A172 (cell line): ENCODE measurements at places on chromosomes 3 and 15.

DNA sequence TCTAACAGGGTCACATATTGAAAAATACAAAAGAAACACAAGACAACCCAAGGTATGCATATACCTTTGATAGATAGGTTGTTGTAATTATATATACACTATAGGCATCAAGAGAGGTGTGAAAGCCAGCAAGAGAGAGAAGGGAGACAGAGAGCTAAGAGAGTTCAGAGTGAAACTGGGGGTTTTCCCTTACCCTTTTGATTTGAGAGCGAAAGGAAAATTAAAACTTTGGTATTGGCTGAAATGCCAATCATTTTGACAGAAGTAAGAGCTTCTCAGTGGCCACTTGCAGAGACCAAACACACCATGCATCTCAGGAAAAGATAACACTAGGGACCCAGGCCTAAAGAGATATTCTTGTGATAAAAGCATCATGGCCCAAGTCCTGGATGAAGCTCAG is 183.6 kb downstream of the SHOX2 start:
- no peak for DNase-seq

- DNase-seq = no peak
These were observed 86.6 kb downstream of the NR2F2 start for GRCh38 chr15:96416934-96417759.

DNA sequence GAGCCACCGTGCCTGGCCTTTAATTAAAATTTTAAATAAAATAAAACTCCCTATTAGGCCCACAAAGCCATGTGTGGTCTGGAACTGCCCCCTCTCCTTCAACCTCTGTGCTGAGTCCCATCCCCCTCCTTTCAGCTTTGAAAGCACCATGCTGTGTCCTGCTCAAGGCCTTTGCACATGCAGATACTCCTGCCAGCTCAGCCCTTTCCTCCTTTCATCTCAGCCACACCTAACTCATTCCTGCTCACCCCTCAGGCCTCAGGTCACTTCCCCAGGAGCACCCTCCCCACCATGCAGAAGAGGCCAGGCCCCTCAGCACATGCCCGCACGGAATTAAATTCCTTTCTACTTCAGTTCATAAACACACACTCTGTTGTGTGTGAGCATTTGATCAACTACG is 28.1 kb downstream of the ATRIP start:
- DNase-seq = no peak

DNA sequence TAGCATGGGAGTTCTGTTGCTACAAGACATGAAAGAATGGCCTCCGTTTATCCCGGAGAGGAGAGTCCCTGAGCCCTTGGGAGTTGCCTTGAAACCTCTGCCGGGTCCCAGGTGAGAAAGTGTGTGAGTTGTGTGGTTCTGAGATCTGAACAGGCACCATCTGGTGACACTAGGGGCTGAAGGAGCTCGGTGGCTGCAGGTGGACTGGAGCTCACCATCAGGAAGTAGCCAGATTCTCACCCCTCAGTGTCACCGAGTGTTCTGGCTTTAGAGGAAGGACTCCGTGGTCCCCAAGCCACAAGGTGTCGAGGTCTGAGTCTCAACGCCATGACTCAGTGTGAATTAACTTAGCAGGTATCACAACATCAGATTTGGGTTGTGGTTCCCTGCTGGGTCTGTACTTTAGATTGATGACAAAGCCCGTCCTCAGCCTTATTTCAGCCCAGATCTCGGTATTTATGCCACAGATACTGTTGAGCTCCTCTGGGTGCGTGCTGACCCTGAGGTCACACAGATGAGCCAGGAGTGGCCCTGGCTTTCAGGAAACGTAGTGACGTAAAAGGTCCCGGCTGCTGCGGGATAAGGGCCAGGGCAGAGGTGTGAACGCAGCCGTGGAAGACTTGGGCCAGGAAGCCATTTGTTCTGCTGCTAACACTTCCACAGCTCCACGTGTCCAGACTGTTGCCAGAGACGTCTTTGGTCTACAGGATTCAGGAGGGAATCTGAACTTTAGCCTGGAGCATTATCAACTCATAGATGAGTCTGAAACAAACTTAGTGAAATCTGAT is 54.4 kb downstream of the PGPEP1L start:
- DNase-seq = no peak

- DNase-seq = no peak
These were observed 57.9 kb downstream of the STAG1 start for GRCh38 chr3:136694321-136694720.

GRCh38 chr15:73930371-73930770 is 4.1 kb downstream of the LOXL1 start:
- peak; percentile 58 for DNase-seq

- no peak for DNase-seq
These were observed 19.1 kb downstream of the FAM81A start for GRCh38 chr15:59457103-59457502.

GRCh38 chr15:64310036-64310435 is 45.9 kb downstream of the CSNK1G1 start:
- DNase-seq = no peak

GRCh38 chr3:57434041-57434440 is 110.1 kb downstream of the DNAH12 start:
- DNase-seq = peak; percentile 22

GRCh38 chr3:14549256-14549919 is 9.2 kb upstream of the GRIP2 start:
- DNase-seq = no peak

- no peak for DNase-seq
These were observed 150.7 kb downstream of the OPA1 start for GRCh38 chr3:193743702-193744047.

DNA sequence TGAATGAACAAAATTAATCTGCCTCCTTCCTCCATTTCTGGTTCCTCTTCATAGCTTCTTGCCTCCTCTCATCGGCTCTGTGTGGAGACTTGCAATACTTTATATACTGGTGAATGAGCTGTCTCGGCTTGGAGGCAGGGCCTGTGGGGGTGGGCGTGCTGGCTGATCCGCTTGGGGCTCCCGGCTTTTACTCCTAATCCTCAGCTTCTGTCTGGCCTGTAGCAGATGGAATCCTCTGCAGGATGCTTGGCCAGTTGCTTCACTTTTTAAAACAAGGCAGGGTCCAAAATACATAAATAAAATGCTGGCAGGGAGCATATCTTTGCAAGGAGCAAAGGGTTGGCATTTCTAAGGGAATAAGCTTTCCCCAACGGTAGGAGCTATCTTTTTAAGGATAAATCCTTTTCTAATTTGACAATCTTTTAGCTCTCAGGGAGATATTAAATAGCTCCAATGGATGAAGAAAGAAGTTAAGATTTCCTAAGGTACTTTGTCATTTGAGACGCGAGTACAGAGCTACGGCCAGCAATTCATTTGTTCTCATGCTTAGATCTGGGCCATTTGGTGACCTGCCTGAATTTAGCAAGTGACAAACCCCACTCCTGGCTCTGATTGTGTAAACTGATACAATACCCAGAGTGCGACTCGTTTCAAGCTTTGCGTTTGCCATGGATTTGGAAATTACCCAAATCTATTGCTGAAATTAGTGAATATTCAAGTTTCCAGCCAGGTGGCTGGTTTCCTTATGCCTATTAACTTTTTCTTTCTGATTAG is 18.9 kb downstream of the SV2B start:
- no peak for DNase-seq

DNA sequence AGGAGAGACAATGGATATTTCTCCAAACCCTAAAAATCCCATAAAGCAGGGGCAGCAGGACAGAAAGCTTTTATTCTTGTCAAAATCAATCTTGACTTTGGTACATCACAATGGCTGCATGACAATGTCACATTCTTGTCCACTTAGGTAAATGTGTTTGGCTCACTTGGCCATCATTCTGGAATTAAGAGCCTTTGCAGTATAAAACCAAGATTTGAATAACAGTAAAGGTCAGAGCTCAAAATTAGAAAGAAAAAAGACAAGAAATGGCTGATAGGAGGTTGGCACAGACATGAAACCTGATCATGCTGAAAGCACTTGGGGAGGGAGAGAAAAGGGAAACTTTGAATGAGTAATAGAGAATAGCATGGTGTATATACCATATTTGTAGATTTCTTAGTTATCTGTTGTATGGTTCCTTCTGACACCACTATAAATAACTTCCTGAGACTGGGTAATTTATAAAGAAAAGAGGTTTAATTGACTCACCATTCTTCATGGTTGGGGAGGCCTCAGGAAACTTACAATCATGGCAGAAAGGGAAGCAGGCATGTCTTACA is 158.5 kb upstream of the SGO1 start:
- DNase-seq = no peak

GRCh38 chr3:53104762-53105161 is 25.5 kb downstream of the RFT1 start:
- no peak for DNase-seq

GRCh38 chr3:22895671-22896070 is 307.5 kb upstream of the UBE2E2 start:
- no peak for DNase-seq

GRCh38 chr15:23857028-23857641 is 170.0 kb upstream of the NDN start:
- no peak for DNase-seq

DNA sequence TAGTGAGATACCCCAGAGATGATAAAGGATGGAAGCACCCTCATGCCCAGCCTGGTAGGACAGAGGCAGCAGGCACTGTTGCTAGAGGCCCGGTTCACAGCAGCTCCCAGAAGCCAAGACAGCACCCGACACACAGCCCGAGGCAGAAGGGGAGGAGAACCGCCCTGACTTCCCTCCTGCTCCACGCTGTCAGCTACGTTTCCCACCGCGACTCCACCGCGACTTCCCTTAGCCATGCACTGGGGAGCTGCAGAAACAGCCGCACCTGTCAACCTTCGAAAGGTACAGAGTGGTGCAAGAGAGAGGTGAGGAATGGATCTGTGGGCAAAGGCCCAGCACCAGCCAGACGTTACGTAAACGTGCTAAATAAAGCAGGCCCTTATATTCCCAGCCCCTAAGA is 529.2 kb downstream of the GABRG3 start:
- no peak for DNase-seq

GRCh38 chr3:158279609-158280008 is 169.7 kb downstream of the RSRC1 start:
- no peak for DNase-seq
